ENCODE measurements at places on chromosomes 5 and 9.

DNA sequence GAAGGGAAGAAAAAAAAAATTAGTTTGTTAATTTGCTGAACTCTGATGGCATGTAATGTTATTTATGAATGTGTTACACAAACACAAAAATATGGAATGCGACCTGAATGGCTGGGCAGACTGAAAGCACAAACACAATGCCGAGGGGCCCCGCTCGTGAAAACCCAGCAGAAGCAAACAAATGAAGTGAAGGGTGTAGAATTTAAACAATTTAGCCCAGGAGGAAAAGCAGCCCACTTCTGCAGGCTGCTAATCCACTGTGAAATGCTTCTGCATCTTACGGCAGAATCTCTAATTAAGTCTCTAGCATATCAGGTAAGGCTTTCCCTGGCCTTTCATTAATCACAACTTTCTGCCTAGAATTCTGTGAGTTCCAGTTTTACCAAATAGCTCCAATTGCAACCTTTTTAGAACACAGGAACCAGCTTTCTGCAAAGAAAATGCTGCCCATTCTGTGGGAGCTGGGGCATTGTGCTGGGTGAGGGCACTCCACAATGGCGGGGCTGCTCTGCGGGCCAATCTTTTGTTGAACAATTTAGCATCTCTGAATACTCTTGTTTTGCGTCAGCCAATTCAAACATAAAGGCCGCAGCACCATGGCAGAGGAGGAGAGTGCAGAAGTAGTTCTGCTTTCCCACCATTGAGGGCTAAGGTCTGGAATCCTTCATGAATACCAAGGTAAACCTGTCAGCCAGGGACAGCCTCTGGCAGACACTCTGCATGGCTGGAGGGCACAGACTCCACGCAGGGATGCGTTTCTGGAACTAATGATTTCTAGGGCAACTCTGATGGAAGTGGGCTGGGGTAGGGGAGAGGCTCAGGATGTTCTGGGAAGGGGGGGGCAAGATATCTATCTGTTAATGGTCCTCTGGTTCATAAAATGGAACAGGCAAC lies 66.4 kb downstream of the PTCH1 start:
- DNase-seq = no peak

GRCh38 chr9:91790917-91791316 lies 159.1 kb downstream of the ROR2 start:
- no peak for DNase-seq

DNA sequence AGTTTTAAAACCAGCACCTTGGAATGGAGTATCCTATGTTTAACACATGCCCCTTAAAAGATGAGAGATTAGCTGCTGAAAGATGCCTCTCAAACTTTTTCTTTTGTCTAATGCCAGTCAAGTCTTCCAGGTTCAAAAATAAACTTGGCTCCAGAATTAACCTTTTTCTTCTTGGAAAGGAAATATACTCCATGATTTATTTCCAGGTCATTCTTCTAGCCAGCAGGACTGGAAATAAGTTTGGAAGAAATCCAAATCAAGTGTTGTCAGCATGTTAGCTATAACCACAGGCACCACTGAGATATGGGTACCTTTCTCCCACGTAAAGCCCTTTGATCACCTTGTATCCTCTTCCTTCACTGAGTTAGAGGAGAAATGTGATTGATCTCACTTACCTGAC lies 56.1 kb downstream of the NLN start:
- no peak for DNase-seq

DNA sequence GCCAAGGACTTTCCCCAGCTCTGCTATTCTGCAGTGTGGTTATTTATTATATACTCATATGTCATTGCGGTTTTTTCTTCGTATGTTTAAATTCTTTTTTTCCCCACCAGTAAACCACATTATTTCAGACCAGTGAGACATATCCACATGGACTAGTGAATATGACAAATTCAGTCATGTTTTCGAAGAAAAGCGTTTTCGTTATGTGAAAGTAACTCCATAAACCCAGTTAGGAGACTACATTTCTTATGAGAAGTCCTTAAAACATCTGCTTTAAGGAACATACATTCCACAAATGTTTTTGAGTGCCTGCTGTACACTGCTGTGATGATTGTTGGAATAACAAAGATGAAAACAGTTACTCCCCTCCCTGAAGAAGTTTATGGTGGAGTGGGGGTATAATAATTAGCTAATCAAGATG lies 591.8 kb upstream of the CLINT1 start:
- no peak for DNase-seq

- no peak for DNase-seq
Observed at GRCh38 chr9:37035648-37036370, 1.7 kb upstream of the PAX5 start.
